PC-3 (cell line): ENCODE measurements at places on chromosomes 12 and 14. TPM values are rescaled to one million over a fixed set of nuclear protein-coding genes. Genes with fewer than 3 reads are reported as not detected.

OR4K14 gene
- not detected in 2 replicates for total RNA-seq

DNAAF2 gene
- 23.2 and 31.3 TPM in 2 replicates for total RNA-seq

IL31 gene
- total RNA-seq: not detected in 2 replicates

VWF gene
- total RNA-seq: not detected in 2 replicates

PLEKHG7 gene
- total RNA-seq: not detected in 2 replicates

ANKRD33 gene
- total RNA-seq: not detected in 2 replicates

SLC17A8 gene
- total RNA-seq: not detected in 2 replicates

OR4K5 gene
- not detected in 2 replicates for total RNA-seq

NFKBIA gene
- 186 and 226 TPM in 2 replicates for total RNA-seq

KRT8 gene
- total RNA-seq: 719 and 1,028 TPM in 2 replicates

IFI27 gene
- total RNA-seq: 4.3 TPM in 1 of 2 replicates, not detected in the other

STON2 gene
- total RNA-seq: 12.3 and 16.1 TPM in 2 replicates

TAS2R31 gene
- 0.55 and 0.75 TPM in 2 replicates for total RNA-seq
